ENCODE measurements at places on chromosomes 3 and 15.

- DNase-seq = no peak
These were observed 27.8 kb downstream of the SHQ1 start for GRCh38 chr3:72820415-72820814.

DNA sequence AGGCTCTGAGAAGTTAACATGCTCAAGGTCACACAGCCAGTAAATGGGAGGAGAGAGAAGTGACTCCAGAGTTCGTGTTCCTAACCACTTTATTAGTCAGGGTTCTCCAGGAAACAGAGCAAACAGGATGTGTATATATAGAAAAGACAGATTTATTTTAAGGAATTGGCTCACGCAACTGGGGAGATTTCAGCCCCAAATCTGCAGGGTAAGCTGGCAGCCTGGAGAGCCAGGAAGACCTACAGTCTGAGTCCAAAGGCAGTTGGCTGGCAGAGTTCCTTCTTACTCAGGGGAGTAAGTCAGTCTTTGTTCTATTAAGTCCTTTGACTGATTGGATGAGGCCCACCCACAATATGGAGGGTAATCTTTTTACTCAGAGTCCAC lies 118.2 kb upstream of the PROK2 start:
- DNase-seq = no peak

- no peak for DNase-seq
These were observed 160.1 kb downstream of the NEK10 start for GRCh38 chr3:27208961-27209616.

DNA sequence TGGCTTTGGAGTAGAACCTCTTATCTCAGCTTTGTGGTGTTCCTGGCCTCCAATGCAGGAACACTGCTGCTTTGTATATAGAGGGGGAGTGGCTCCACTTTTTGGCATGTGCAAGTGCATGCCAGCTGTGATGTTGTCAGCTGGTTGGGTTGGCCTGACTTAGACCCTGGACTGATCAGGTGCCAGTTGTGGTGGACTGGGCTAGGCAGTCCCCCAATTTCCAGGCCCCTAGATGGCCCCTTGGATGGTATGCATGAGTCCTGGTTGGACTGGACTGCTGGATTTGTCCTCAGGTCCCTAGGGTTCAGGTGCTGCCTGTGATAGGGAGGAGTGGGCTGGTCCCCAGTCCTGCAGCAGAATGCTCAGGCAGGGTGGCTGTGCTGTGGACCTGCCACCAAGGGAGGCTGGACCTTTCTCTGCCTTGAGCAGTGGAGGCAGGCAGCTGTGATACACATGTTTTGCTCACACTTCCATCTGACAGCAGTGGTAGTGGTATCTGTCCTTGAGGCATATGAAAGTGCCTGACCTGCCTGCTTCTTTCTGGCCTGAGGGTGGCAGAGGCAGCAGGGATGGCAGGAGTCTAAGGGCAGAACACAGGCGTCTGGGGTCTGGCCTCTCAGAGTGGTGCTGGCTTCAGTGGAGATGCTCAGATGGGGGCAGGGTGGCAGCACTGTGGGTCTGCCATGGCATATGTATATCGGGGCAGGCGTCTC lies 74.8 kb downstream of the STXBP5L start:
- no peak for DNase-seq

DNA sequence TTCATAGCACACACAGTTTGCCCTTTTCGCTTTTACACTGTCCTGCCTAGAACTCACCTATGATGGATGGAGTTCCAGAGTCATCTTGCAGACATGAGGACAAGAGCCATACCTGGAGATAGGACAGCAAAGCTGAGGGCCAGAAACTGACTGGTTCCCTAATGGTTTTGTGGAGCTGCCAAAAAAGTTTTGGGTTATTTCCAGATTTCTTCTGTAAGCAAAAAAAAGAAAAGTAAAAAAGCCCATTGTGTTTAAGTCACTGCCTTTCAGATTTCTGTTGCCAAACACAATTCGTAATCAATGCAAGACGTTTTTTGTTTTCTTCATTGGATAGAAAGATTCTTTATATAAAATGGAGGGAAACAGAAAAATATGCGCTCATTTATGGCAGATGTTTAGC lies 42.4 kb upstream of the KY start:
- DNase-seq = no peak

Data from substantia nigra (tissue), 51 donors.